Left ventricle myocardium inferior (tissue), 1 donor: ENCODE measurements at places on chromosomes 3 and 15. TPM values are rescaled to one million over a fixed set of nuclear protein-coding genes. Genes with fewer than 3 reads are reported as not detected.

SAMD7 gene
- total RNA-seq: not detected

DNA sequence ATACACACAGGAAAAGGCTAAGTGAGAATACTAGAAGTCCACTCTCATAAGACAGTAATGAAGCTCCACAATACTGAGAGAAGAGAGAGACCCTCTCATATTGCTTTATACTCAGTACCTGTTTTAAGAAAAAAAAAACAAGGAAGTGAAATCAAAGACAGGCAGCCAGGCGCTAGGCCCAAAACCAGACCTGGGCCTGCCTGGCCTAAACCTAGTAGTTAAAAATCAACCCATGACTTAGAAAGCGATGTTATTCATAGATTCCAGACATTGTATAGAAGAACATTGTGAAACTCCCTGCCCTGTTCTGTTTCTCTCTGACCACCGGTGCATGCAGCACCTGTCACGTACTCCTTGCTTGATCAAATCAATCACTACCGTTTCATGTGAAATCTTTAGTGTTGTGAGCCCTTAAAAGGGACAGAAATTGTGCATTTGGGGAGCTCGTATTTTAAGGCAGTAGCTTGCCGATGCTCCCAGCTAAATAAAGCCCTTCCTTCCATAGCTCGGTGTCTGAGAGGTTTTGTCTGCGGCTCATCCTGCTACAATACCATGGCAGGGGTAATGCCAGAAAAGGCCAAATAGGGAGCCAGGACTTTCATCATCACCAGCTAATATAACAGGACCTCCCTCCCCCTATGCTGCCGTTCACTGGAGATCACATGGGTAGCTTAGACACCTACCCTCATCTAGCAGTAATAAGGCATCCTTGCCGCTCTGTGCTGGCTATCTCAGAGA lies 1294.1 kb downstream of the NSUN3 start:
- DNase-seq: no peak
- H3K36me3 ChIP-seq: no peaks in the 10 kb centered on the region
- H3K4me1 ChIP-seq: no peaks in the 10 kb centered on the region
- H3K27me3 ChIP-seq: no peaks in the 10 kb centered on the region
- H3K4me3 ChIP-seq: no peak overlapping the region

DNA sequence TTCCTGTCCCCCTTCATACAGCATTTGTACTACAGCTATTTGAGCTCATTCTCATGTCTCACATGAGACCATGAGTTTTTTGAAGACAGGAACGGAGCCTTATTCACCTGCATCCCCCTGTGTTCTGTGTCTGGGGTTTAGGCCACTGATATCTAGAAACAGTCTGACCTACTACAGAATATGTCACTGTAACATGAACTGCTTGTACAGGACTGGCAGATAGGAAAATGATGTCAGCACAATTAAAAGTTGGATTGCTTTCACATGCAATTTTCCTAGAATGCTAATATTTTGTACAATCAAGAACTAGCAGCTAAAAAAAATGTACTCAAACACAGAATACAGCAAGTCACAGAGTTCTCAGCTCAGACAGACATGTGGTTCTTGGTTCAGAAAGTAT lies 90.8 kb upstream of the FGF12 start:
- no peak for DNase-seq
- no peak overlapping the region for H3K4me3 ChIP-seq
- no peaks in the 10 kb centered on the region for H3K27me3 ChIP-seq
- H3K27ac ChIP-seq: no peak overlapping the region
- peaks cover 22% of the 10 kb centered on the region for H3K4me1 ChIP-seq
- no peaks in the 10 kb centered on the region for H3K36me3 ChIP-seq

CYP8B1 gene
- not detected for total RNA-seq

- peaks cover 22% of the 10 kb centered on the region for H3K27me3 ChIP-seq
- no peak overlapping the region for H3K4me3 ChIP-seq
- H3K27ac ChIP-seq: no peak overlapping the region
- DNase-seq: no peak
- no peaks in the 10 kb centered on the region for H3K36me3 ChIP-seq
- H3K4me1 ChIP-seq: no peaks in the 10 kb centered on the region
Measured at GRCh38 chr15:59953392-59953883, 50.7 kb upstream of the FOXB1 start.

DNA sequence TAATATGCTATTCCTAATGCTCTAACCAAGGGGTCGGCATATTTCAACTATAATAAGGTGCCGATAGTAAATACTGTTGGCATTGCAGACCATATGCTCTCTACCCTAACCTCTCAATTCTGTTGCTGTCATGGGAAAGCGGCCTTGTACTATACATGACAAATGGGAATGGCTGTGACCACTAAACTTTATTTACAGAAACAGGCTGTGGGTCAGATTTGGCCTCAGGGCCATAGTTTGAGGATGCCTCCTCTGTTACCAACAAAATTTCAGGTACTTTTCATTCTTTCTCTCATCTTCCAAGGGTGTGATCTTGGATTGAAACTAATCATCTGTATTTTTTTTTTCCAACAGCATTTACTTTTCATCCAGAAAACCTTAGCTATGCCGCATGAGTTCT lies 242.0 kb downstream of the MAGI1 start:
- H3K27me3 ChIP-seq: no peaks in the 10 kb centered on the region
- DNase-seq: no peak
- no peak overlapping the region for H3K4me3 ChIP-seq
- H3K4me1 ChIP-seq: peaks cover 21% of the 10 kb centered on the region
- no peaks in the 10 kb centered on the region for H3K36me3 ChIP-seq
- H3K27ac ChIP-seq: no peak overlapping the region

GRCh38 chr15:33262306-33262705 lies 48.5 kb upstream of the RYR3 start:
- no peak overlapping the region for H3K27ac ChIP-seq
- H3K4me3 ChIP-seq: no peak overlapping the region
- peaks cover 3% of the 10 kb centered on the region for H3K27me3 ChIP-seq
- H3K4me1 ChIP-seq: no peaks in the 10 kb centered on the region
- H3K36me3 ChIP-seq: no peaks in the 10 kb centered on the region
- no peak for DNase-seq

DNA sequence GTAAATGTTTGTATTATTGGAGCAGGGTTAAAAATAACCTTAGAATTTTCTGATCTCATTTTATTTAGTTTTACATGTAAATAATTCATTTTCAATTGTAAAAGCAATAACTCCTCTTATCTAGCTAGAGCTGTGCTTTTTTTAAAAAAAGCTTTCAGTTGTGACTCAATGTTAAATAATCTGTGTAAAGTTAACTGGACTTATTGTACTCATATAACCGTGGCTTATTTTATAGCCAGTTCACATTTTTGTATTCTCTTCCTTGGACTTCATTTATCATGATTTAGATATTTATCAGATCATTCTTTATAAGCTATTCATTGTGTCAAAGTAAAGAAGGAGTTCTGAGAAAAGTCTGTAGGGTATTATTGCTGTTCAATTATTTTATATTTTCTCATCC lies 435.6 kb downstream of the CADM2 start:
- H3K36me3 ChIP-seq: no peaks in the 10 kb centered on the region
- H3K4me1 ChIP-seq: no peaks in the 10 kb centered on the region
- no peak overlapping the region for H3K27ac ChIP-seq
- no peak for DNase-seq
- H3K27me3 ChIP-seq: no peaks in the 10 kb centered on the region

- H3K4me3 ChIP-seq: no peak overlapping the region
- no peaks in the 10 kb centered on the region for H3K4me1 ChIP-seq
- DNase-seq: no peak
- no peak overlapping the region for H3K27ac ChIP-seq
Measured at GRCh38 chr3:179811321-179812095, 158.7 kb downstream of the USP13 start.

GHSR gene
- not detected for total RNA-seq

GRCh38 chr15:74775132-74775562 lies 6.7 kb upstream of the CSK start:
- H3K36me3 ChIP-seq: no peaks in the 10 kb centered on the region
- no peaks in the 10 kb centered on the region for H3K27me3 ChIP-seq
- no peak for DNase-seq
- H3K27ac ChIP-seq: no peak overlapping the region

GRCh38 chr15:69809421-69809820 lies 288.3 kb downstream of the TLE3 start:
- DNase-seq: no peak
- no peak overlapping the region for H3K27ac ChIP-seq
- no peak overlapping the region for H3K4me3 ChIP-seq
- H3K27me3 ChIP-seq: peaks cover 41% of the 10 kb centered on the region

MAN2C1 gene
- 114 TPM for total RNA-seq

MAGI1 gene
- total RNA-seq: 36.6 TPM
